ENCODE measurements at places on chromosomes 7 and 10.

GRCh38 chr10:109650228-109650627, 273.1 kb downstream of the XPNPEP1 start:
- no peak for DNase-seq

DNA sequence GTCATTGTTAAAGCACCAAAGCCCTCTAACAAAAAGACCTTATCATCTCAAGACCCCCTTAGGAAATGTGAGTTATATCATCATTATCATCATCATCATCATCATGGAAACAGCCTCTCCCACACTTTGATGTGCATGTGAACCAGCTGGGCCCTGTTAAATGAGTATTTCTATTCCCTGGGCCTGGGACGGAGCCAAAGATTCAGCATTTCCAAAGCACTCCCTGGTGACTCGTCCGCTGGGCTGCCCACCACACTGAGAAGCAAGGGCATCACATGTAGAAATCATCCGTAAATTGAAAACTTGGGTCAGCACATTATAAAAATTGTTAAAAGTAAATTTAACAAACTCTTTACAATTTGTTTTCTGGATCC, 88.6 kb downstream of the PTPRN2 start:
- no peak for DNase-seq

DNA sequence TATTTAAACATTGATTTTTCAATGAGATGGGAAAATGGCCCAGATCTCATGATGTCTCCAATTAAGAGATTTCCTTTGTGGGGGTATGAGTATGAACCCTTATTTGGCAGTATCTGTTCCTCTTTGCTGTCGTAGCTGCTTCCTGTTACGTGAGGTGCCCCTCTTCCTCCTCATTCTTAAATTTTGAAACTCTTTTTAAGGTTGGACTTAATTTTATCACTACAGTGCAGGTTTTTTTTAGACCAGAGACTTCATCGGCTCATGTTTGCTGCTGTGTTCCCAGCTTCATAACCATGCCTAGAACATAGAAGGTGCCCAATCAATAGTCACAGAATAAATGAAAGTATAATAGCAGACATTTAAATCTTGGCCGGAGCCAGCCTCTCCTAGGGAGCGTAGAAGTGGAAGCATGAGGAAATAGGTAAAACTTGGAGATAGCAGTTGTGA, 2.4 kb downstream of the MIOS start:
- no peak for DNase-seq

GRCh38 chr10:123766761-123767160, 100.6 kb downstream of the GPR26 start:
- no peak for DNase-seq

GRCh38 chr7:133562621-133563020, 309.7 kb downstream of the EXOC4 start:
- DNase-seq: no peak

GRCh38 chr7:94605031-94605430, 50.9 kb downstream of the SGCE start:
- DNase-seq: no peak

DNA sequence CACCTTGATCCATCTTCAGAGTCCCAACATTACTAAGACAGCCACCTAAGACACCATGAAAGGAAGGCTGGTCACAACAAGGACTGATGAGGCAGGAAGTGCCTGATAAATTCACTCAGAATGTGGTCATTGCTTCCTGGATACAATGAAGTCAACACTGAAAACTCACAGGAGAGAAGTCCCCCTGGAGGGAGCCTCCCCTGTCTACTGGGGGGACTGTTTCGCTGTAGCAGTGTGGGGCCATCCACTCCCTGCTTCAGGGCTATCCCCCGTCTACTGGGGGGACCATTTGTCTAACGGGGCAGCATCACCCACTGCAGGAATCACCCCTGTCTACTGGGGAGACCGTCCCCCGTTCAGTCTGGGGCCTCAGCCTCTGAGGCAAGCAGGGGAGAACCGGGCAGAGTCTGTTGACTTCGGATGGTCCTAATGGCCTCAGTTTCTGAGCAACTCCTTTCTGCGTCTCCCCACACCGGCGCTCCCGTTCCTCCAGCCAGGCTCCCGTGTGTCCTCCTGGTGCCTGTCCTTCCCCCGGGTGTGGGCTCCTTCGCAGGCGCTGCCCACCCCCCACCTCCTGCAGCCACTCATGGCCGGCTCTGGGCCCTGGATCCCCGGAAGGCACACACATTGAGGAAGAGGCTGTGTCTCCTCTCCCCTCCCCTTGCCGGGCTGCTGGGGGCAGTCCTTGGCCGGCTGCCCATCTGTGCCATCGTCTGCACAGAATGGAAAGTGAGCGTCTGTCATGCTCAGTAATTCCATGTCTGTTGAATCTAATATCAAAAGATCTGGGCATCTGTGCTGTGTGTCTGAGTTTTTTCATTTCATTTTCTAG, 59.9 kb upstream of the DNAJB6 start:
- DNase-seq: no peak

DNA sequence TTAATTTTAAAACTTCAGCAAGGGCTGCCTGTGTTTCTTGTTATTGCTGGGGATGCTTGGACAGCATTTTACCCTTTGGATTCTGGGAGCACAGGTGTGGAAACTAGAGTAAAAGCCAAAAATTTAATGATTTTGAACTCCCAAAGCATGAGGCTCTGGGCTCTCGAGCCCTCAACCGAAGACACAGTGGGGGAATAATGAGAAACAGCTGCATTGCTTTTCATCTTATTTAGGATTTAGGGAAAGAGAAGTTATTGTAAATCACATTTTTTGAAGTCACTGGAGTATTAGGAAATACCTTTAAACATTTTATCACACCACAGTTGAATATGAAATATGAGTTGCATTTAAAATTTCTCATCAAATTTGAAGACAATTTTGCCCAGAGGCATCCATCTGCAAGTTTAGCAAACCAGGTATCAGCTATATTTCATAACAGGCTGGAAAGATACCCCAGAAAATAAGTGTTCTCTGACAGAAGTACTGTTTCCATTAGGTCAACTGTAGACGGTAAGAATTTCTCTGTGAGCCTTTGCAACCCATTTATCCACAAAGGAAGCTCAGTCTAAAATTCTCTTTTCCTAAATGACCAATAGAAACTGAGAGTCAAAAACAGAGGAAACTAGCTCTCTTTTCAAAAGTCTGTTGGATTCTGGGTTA, 290.6 kb upstream of the PHYHIPL start:
- DNase-seq: no peak

DNA sequence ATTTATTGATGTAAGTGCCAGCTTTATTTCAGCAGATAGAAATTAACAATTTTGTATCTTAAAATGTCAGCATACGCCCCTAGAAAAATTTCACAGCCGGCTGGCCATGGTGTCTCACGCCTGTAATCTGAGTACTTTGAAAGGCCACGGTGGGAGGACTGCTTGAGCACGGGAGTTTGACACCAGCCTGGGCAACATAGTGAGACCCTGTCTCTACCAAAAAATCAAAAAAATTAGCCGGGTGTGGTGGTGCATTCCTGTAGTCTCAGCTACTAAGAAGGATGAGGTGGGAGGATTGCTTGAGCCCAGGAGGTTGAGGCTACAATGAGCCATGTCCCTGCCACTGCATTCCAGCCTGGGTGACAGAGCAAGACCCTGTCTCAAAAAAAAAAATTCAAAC, 14.1 kb downstream of the GTF2I start:
- DNase-seq: no peak

DNA sequence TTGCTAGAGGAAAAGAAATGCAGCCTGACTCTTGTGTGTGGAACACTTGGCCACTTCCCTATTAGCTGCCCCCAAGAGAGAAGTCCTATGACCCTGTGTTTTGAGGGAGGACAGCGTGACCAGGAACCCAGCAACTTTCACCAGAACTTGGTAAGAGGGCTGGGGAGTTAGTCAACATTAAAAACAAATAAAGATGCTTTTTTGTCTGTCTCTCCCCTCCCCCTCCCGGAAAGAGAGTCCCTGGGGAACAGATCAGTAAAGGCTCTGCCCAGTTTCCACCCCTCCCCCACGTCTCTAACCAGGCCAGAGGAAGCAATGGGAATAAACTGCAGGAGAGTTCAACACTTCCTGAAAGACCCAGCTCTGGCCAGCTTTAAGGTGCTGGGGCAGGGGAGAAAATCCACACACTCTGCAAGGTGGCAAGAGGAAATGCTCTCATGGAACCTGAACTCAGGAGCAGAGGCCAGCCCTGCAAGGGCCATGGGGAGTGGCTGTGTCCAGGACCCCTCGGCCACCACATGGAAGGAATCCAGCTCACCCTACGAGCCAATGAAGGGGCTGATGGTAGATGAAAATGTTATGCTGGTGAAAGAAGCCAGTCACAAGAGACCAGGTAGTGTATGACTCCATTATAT, 21.5 kb downstream of the SH3PXD2A start:
- peak; percentile 69 for DNase-seq

GRCh38 chr10:129365767-129366402, 101.2 kb upstream of the MGMT start:
- no peak for DNase-seq

DNA sequence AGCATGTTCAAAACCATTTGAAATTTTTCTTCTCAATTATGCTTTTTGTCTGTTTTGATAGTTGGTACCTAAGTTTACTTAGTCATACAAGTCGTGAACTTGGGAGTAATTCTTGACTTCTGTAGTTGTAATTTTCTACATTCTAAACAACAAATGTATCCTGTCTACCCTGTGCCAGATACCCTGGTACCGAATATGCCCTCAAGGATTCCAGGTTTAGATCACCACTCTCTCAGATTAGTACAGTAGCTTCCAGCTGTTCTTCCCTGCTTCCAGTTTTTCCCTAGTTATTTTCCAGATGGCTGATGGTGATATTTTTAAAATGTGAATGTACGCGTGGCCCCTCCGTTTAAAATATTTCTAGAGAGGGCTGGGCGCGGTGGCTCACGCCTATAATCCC, 6.5 kb downstream of the STAM start:
- DNase-seq: no peak

- no peak for DNase-seq
Measured at GRCh38 chr7:86991771-86992191, 67.7 kb downstream of the ELAPOR2 start.

DNA sequence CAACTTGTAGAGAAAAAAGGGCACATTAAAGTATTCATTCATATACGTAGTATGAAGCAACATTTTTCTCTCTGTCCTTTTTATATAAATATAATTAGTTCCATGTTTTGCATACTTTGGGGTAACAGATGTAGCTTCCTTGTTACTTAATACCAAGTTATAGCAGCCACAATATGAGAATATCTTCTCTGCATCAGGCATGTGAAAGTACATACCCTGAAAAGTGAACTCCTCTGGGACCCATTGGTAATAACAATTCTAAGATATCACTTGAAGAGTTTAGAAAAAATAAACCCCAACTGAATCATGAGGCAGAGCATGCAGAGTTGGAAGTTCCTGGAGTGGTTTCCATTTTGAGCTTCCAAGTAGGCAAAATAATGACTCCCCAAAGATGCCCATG, 2.4 kb upstream of the CRPPA start:
- no peak for DNase-seq

DNA sequence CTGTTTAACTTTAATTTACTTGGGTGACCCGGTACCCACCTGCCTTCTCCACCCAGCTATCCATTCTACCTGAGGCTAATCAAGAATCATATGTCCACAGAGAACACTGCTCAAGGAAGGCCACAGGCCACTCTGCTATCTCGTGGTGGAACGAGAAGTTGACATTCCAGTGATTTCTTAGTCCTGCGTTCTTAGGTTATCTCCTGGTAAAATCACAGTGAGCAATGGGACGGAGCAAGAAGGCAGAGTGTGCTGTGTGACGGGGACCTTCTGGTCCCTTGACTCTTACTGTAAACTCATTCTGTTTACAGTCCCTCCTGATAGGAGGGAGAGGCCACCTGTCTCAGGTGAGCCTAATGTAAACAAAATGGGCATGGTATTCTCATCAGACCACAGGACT, 256.6 kb downstream of the TNS3 start:
- no peak for DNase-seq

DNA sequence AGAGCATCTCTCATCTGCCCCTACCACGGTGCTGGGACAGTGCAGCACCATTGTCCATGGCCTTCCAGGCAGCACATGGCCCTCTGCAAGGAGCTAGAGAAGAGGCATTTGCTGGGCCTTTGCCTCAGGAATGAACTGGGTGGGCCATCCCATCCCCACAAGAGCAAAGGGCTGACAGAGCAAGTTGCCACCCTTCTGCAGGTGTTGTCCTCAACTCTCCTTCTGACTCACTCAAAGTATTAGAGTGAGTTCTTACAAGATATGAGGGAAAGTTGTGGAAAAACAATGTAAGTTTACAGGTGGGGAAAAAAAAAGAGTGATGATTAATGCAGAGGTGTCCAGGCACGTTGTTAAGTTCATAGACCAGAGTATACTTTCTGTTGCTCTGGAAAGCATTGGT, 261.2 kb downstream of the SKIDA1 start:
- no peak for DNase-seq

DNA sequence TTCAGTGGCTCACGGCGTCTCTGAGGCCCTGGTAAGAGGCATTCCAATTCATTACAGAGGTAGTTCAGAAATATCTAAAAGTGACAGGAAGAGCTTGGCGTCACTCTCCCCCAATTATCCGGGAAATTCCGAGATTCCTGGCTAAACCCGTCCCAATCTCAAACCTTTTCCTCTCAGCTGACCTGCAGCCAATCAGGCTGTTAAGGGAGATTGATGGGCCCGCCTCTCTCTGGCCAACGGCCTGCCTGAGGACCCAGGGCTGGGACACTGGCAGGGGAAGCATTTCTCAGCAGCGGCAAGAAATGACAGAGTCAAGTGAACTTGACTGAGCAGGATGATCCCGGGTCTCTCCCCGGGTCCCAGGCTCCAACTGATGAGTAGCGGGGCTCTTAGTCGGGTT, 72.3 kb downstream of the EBF3 start:
- no peak for DNase-seq

DNA sequence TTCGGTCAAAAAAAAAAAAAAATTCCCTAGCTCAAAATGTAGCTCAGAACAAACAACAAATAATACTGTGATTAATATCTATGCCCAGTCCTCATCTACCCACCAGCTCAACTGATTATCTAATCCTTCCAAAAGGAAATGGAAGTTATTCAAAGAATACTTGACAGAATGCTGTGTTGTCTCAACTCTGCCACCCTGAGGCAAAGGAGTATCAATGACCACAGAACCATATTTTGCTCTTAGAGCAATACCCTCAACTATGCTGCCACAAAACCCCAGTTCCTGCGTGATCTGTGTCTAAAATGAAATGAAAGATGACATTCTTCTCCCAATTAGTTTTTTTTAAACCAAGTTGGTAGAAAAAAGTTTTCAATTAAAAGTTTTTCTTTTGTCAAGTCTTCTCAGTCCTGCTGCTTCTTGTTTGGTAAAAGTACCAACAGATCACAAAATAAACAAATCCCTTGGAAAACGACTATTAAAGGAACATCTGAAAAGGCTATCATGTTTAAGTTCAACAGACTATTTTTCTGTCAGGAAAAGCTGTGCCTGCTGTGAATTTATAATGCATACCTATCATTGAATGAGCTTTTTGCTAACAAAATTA, 21.6 kb downstream of the RBM28 start:
- DNase-seq: no peak

GRCh38 chr10:13730956-13731355, 144.2 kb downstream of the PRPF18 start:
- no peak for DNase-seq

Measured in iPS DF 19.7 (cell line).